Kidney epithelial cell (primary cell): ENCODE measurements at places on chromosomes 2 and 18.

GRCh38 chr2:222943820-222944219, 83.0 kb downstream of the ACSL3 start:
- DNase-seq, result no peak

DNA sequence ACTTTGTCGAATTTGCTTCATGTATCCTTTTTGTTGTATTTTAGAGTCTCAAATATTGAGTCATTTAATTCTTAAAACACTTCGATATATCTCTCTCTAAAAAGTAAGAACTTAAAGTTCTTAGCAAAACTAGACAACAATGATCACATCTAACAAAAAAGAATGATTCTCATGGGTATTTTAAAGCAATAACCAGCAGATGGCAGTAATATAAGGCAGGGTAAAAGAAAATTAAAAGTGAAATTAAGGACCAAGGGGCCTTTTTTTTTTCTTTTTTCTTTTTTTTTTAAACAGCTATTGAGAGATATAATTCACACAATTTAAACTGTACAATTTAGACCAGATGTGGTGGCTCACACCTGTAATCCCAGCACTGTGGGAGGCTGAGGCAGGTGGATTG, 9.9 kb upstream of the AOX1 start:
- DNase-seq, result no peak

DNA sequence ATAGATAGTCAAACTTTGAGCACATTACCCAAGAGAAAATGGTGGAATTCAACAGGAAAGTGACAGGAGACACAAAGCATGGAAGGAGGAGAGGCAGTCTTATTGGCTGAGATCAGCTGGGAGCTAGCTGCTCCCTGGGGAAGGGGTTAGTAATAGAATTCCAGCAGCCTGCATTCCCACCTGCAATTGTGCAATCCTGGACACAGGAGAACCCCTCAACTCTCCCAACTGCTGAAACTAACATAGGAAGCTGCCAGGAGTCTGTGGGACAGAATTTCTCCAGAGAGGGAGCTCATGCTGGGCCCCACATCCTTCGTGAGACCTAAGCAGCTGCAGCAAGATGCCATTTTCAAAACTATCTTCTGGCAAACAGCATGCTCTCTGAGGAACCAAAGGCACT, 69.8 kb upstream of the ACVR1C start:
- DNase-seq, result no peak

DNA sequence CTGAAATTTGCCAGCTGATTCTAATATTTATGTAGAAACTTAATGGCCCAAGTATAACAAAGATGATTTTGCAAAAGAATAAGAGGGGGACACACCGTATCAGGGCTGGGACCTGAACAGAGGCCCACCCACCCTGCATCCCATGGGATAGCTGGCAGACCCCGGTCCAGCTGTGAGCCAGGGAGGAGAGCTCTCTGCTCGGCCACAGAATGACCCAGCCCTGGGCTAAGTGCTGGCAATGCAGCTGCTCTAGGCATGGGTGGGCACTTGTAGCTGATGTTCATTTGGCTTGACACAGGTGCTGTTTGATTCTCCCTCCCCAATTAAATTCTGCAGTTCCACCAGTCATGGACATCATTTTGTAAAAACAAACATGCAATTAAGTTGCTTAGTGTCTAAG, 522.8 kb upstream of the RAB6C start:
- no peak for DNase-seq

GRCh38 chr2:170340693-170341068, 162.7 kb downstream of the MYO3B start:
- no peak for DNase-seq

DNA sequence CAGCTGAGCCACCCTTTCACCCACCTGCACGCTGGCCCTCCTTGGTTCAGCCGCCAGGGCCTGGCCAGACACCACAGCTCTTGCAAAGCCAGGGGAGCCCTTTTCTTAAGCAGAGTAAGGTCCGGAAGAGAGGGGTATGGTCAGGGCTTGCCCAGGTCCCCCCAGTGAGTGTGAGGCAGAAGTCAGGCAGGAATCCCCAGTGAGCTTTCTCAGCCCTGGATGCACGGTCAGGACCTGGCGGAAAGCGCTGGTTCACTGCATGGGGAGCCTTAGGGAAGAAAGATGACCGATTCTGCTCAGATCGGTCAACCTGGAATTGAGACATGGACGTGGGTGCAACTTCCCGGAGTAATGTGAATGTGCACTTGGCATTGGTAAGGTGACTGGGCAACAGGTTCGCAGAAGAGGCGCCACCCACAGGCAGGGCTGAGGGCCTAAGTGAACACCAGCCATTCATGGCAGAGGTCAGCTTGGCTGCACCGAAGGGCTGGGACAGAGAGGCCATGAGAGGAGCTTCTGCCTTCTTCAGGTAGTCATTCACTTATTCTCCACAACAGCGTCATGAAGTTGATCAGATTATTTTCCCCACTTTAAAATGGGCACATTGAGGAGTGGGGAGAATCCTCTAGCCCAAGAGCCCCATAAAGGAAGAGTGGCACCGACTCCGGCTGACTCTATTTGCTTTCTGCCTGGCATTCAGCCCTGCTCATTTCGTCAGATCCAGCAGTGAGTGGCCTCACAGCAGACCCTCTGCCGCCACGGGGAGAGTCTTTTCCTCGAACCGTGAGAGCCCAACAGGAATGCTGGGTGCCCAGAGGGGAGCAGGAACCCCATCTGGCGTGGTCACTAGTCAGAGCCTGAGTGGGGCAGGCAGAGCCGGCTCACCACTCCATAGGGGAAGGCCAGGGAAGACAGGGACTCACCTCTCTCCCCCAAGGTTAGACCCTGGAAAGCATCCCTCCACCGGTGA, 35.8 kb downstream of the SCTR start:
- DNase-seq, result no peak

DNA sequence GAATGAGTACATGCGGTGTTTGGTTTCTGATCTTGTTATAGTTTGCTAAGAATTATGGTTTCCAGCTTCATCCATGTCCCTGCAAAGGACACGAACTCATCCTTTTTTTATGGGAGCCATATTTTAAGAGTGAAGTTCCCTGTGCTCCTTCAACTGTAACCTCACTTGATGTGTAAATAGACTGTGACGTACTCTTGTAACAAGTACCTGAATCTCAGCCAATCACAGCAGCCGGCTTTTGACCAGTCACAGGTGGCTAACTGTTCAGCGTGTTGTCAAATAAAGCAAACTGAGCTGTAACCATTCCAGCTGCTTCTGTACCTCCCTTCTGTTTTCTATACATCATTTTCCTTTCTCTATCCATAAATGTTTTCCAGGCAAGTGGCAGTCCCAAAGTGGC, 774.3 kb upstream of the HS6ST1 start:
- no peak for DNase-seq

GRCh38 chr18:78766651-78767533, 212.7 kb upstream of the SALL3 start:
- DNase-seq, result no peak

DNA sequence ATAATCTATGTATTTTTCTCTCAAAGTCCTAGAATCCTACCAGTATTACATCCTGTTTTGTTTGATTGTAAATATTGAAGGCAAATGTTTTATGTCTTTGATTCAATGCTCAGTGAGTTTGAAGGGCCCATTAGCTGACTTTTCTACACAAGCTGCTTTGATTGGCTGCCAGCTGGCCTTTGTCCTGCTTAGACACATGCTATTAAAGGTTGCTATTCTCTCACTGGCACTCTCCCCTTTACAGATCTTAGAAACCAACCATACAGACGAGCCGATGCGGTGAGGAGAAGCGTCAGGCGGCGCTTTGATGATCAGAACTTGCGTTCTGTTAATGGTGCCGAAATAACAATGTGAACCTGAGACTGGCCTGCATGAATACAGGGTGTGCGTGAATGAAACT, 69.7 kb downstream of the PRPF40A start:
- DNase-seq, result no peak

DNA sequence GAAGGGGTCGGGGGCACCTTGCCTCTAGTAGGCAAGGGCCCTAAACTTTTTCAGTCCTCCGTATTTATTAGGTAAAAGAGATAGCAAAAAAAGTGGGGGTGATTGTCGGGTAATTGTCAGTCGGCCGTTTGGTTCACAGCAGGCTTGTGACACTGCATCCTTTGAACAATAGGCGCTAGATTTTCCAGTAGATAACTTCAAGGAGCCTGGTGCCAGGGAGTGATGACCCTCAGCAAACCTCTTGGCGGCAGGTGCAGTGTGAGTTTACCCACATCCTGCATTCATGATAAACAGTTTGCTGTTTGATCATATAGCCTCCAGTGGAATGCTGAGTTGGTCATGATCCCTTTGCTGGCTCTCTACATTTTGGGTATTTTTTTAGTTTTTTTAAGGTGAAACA, 22.9 kb downstream of the SERPINB8 start:
- no peak for DNase-seq

GRCh38 chr2:45651415-45652089, at the start of gene PRKCE:
TSS of gene PRKCE (plus strand) at chr2:45651675.
- DNase-seq, result no peak

- peak; percentile 89 for DNase-seq
Measured at GRCh38 chr2:119255760-119256581, 32.3 kb downstream of the STEAP3 start.

GRCh38 chr2:65390134-65390533, 42.3 kb downstream of the SPRED2 start:
- no peak for DNase-seq

DNA sequence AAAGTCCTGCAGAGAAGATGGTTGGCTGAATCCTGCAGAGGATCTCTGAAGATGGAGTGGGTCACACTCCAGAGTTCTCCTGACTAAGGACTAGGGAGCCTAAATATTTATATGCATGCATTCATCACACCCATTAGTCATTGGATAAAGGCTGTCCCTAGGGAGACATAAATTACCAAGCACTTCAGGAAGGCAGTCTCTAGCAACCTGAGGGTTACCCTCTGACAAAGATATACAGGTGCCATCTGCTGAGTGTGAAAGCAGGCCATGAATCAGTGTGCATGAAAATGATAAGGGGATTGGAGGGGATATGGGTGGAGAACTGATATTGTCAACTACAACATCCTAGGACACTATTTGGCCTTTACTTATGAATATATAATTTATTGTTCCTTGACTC, 294.8 kb upstream of the DDX18 start:
- no peak for DNase-seq

GRCh38 chr2:118808429-118808809, 39.0 kb downstream of the EN1 start:
- DNase-seq, result no peak

DNA sequence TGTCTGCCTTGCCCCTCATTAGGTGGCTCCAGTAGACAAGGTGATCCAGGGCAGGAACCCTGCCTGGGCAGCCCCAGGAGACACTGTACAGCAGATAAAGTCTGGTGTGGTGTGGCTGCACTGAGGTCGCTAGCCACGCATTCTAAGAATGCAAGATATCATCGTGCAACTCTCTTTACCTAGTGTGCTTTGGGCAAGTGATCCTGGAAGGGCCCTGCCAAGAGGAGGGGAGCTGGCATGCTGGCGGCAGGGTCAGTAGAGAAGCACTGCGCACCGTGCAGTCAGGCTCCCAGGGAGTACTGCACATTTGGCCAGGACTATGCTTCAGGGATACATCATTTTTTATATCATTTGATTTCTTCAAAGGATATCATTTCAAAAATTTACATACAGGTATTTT, 195.3 kb upstream of the SMAD2 start:
- no peak for DNase-seq

GRCh38 chr2:107582487-107582886, 244.2 kb upstream of the RGPD4 start:
- no peak for DNase-seq

DNA sequence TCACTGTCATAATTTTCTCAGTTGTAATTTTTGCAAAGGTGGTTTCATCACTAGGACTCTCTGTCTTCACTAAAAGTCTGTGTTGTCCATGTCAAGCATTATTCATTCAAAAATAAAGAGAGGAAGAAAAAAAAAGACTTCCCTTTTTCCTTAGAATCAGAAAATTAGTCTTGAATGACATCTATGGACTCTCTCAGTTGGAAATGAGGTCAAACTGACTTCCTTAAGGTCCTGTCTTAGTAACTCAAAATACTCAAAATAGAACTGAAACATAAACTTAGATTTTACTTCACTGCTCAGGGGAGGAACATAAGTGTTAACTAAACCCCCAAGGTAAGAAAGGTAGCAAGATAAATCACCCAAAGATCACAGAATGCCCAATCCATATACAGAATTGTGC, 2.2 kb upstream of the ZNF407 start:
- DNase-seq, result no peak

GRCh38 chr2:149562324-149562723, 25.3 kb downstream of the MMADHC start:
- peak; percentile 67 for DNase-seq

- no peak for DNase-seq
Measured at GRCh38 chr18:62539284-62540165, 16.7 kb downstream of the ZCCHC2 start.

- no peak for DNase-seq
Measured at GRCh38 chr2:223238301-223238700, 186.3 kb downstream of the KCNE4 start.

- DNase-seq, result no peak
Measured at GRCh38 chr2:169997140-169997887, 170.1 kb downstream of the UBR3 start.

DNA sequence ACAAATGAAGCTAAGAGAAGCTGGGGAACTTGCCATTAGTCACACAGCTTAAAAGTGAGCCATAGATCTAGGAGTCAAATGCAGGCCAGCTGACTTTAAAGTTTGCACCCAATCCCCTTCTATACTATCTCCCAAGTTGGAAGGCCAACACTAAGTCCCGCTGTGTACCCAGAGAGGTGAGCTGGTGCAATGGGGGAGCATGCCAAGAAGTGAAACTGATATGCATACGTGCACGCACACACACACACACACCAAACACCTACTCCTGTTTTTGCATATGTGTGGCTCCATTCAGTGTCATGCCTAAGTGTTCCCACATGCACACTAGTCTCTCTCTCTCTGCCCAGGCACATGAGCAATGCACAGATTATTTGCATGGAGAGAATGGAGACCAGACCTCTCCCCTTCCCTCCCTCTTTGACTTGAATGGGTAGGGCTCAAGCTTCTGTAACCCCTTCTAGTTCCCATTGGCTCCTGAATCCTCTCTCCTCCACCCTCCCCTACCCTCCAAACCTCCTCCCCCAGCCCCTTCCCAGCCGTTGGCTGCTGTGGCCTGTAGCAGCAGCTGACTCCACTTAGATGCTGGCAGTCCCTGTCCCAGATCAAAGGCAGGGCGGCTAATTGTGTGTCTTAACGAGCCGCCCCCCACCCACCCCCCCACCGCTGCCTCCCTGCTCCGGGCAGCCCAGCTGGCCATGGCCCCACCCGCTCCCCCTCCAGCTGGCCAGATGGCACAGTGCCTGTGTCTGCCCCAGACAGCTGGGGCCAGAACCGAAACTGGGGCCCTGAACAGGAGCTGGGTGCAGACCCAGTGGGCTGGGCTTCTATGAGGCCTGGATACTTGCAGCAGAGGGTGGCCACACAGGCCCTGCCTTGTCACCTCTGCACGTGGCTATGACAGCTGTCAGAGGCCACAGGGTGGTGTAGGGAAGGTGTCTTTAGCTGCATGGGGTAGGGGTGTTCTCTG, 5.6 kb downstream of the WNT10A start:
- DNase-seq, result no peak

GRCh38 chr18:9147440-9148202, 11.0 kb downstream of the ANKRD12 start:
- peak; percentile 39 for DNase-seq

GRCh38 chr2:118310681-118311429, 222.6 kb downstream of the INSIG2 start:
- DNase-seq, result no peak
